Left renal cortex interstitium (tissue), 4 donors: ENCODE measurements at places on chromosomes 5 and 9.

DNA sequence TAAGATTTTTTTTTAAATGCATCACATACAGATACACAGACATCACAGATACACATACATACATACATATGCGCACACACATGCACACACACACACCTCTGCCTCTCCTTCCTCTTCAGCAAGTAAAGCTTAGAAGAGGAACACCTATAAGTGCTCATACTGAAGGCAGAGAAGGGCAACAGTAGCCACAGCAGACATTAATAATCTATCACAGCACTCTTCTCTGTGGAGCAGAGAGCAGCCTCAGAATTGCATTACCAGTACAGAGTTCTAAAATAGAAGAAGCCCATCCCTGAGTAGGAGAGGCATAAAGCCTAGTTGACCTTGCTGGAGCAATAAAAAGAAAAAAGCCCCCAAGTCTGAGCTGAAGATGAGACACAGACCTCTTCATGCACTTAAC, 110.6 kb downstream of the MLLT3 start:
- DNase-seq, result no peak

DNA sequence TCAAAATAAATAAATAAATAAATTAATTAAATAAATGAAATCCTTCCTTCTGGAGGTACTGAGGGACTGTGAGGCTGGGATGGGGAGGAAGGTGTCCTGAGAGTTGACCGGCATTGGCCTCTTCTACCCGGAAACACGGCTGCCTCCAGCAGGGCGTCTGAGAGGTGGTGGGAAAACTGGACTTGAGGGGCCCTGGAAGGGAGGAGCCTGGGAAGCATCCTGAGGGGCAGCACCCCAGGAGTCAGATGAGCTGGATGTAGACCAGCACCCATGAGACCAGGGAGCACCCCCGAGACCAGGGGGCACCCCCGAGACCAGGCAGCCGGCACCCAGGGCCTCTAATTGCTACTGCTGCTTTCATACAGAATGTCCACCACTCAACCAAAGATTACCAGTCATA, 8.8 kb upstream of the NSMF start:
- DNase-seq, result no peak

- no peak for DNase-seq
Measured at GRCh38 chr9:9749591-9749990, 863.2 kb downstream of the PTPRD start.

DNA sequence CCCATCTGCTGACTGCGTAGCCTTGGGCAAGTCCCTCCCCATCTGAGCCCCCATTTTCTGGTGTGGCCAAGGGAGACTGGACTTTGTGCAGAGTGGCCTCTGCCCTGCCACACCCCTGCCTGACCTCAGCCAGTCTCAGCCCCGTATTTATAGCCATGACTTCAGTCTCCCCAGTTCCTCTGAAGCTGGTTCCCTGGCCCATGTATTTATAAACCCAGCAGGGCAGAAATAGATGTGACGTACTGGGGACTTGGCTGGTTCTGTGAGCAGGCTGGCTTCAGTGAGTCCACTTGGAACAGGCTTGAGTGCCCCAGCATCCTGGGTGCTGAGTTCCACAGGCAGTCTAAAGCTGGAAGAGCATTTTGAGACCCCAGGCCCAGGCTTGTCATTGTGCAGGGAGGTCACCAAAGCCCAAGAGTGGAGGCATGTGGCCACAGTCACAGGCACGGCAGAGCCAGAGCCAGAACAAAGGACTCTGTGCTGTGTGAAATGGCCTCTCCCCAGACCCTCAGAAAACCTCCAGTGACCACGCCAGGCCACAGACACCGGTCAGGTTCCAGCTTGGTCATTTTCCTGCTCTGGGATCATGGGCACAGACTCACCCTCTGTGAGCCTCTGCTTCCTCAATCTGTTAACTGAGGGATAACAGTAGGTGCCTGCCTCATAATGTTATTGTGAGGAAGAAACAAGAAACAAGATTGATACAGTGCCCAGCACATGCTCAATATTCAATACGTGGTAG, 30.4 kb upstream of the SYNPO start:
- DNase-seq, result no peak

DNA sequence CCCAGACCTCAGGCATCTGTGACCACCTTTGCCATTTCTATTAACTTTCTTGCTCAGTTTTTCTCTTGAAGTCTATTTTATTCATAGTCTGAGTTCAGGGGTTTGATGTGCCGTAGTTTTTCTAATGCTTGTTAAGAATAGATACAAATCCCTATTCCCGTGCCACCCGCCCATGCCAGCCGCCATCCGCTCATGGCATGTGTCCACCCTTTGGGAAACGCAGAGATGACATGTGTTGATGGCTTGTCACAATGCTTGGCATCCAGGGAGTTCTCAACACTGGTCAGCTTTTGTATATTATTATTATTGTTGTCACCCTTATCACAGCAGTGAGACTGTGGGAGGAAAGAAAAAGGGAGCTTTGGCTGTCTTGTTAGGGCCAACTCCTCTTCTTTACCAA, 17.3 kb upstream of the ANGPTL2 start:
- DNase-seq, result no peak

- DNase-seq, result no peak
Measured at GRCh38 chr5:64971513-64971912, 202.8 kb downstream of the CWC27 start.

GRCh38 chr9:81829195-81829882, 98.9 kb upstream of the SPATA31D4 start:
- no peak for DNase-seq

DNA sequence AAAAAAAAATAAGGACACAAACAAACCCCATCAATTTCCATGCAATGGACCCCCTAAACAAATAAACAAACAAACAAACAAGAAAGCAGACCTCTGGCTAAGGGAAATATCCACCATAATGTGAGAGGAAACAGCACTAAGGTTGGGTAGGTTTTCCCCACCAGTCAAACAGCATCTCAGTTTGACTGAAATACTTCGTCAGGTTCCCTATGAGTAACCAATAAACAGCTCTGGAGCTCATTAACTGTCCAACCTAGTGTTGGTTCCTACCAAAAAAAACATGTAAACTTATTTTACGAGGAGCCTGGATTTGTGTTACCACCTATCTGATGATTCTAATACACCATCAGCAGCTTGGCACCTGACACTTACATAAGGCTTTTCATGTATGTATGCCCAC, 198.5 kb upstream of the TARS1 start:
- no peak for DNase-seq

GRCh38 chr9:116937361-116937760, 250.3 kb downstream of the TRIM32 start:
- no peak for DNase-seq

DNA sequence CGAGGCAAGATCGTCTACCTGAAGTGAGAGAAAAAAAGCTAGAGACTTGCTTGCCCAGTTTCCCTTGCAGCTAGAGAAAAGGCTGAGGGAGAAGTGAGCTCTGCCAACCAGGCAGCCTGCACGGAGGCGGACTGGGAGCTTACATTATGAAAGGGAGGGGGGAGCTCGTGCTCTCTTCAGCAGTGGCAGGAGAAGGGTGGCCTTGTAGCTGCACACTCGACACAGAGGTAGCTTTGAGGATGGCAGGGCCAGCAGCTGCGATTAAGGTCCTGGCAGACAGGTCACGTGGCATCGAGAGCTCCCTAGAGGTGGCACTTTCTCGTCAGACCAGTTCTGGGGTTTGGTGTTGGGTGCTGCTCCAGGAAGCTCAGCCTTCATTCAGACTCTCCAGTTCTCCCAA, 26.7 kb downstream of the APBA1 start:
- no peak for DNase-seq

DNA sequence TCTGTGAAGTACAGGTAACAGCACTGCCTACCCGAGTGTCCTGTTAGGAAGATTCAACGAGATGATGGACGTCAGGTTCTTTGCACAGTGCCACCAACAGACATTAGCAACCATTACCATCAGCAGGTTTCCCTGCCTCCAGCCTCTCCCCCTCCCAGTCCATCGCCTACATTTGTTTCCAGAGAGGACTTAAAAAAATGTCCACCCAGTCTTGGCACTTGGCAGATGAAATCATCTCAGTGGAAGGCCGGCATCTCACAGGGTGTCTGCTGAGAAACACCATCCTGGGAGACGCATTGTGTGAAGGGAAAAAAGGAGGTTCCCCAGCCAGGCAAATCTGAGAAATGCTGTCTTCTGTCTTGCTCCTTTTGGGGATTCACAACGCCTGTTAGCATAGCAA, 58.2 kb downstream of the CRB2 start:
- no peak for DNase-seq

- DNase-seq, result no peak
Measured at GRCh38 chr5:143657647-143658285, 154.2 kb upstream of the HMHB1 start.

- no peak for DNase-seq
Measured at GRCh38 chr9:109317979-109318741, 2.7 kb downstream of the EPB41L4B start.

- no peak for DNase-seq
Measured at GRCh38 chr9:82732928-82733327, 330.0 kb downstream of the RASEF start.

DNA sequence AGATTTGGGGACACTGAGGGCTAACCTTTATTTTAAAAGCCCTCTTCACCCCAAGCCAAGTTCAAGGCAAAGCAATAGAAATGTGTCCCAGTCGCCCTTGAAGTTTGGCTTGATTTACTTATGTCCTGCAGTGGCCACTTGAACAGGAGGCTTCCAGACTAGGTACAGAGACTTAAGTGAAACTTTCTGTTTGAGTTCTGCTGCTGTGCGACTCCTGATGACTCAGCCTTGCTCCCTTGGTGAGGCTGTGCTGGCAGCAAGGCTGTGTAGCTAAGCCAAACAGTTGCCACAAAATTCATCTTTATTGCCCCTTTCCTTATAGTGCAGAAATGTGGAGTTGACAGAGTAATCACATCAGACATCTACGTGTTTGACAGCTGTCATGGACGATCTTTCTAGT, 68.8 kb upstream of the NTRK2 start:
- no peak for DNase-seq

- DNase-seq, result no peak
Measured at GRCh38 chr5:175747539-175748060, 89.7 kb downstream of the HRH2 start.

DNA sequence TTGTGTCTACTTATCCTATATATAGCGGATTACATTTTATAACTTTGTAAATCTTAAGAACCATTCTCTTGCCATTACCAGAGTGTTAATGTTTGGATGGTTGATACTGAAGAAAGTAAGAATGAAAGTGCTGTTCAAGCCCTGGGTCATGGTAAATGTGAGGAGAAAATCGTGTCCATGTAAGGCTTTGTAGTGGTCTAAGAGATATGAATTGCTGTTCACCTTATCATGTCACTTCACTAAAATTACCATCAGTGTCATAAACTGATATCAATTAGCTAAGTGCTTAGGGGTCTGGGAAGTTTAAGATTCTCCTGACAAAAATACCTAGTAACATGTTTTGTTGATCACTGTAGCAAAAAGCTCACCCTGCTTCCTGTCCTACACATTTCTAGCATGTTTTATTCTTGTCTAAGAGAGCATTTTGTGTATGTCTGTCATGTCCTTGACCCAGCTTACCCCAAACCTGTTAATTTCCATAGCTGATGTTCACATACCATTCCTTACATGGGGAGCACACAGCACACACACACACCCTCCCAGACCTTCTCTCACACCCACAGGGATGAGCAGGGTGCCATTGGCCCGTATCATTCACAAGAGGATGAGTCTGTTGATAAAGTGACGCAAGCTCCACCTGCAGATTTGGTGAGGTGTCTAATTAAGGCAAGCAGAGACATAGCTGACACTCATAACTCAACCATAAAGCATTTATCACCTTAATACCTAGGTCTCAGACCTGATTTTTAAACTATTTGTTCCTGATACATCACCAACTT, 125.1 kb upstream of the PAM start:
- DNase-seq, result no peak

GRCh38 chr5:54717870-54718269, 200.3 kb downstream of the SNX18 start:
- DNase-seq, result no peak

DNA sequence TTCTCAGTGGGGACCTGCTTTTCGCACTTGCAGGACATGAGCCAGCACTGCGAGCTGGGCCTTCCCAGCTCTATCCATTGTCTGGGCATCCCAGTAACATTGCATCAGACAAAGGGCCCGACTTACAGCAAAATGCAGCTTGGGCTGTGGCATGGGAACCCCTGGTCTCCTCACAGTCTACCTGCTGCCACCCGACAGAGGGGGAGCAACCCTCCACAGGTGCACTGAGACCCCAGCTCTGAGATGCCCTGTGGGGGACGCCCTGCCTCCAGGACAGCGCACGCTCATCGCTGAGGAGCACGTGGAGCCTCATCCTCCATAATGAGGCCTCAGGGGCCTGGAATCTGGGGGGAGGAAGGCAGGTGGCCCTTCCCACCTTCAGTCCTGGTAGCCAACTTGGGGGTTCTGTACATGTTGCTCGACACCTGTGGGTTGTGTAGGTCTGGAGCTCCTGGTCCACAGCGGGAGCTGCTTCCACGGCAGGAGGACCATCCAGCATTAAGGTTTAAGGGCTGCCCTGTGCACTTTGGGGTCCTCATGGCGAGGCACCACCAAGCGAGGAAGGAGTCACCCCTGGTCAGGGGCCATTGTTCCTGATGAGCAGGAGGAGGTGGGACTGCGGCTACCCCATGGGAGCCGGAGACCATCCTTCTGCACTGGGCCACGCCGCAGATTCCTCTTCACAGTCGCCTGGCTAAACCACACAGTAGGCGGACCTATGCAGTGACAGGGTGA, 376.5 kb upstream of the IRX1 start:
- DNase-seq, result no peak

DNA sequence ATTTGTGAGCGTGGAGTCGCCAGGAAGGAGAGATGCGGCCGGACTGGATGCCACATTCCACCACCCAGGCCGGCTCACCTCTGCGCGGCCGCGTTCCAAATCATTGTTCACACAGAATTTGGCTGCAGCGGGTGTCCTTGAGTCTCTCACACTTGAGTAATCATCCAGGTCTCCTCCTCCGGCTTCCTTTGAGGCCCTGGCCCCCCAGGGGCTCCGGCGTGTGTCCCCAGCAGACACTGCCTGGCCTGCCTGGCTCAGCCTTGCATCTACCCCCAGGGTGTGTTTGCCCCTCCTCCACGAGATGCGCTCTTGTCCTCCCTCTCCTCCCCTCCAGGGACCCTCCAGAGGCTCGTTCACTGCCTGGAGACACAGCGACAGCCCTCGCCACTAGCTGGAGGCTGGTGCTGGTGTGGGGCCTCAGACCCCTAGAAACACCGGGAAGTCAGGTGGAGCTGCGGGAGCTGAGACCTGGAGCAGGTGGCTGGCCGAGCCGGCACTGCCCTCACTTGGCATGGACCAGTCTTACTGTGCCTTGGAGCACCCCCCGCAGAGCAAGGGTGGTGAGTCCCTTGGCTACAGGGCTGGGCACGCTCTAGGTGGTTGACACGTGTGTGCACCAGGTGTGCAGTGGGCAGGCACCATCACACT, 7.0 kb upstream of the SLC9A3 start:
- no peak for DNase-seq

GRCh38 chr5:4420681-4421080, 719.4 kb upstream of the ADAMTS16 start:
- DNase-seq, result no peak

- peak; percentile 53 for DNase-seq
Measured at GRCh38 chr9:20621471-20622329, 599 bp downstream of the MLLT3 start.

- no peak for DNase-seq
Measured at GRCh38 chr9:21770871-21771560, 31.4 kb upstream of the MTAP start.
